ENCODE measurements at places on chromosomes 12 and 14.

DNA sequence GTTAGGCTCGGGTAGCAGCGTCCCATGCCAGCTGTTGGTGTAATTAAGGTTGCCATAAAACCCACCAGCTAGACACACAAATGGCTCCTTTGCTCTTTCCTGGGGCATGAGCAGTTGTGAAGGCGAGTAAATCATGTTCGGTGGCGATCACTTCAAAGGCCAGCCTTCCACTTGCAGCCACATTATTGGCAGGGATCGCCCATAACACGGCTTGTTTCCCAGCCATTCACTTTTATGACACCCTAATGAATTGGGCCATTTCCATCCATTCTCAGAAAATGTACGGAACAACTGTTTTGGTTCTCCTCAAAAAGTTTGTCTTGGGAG is 63.4 kb downstream of the BEGAIN start:
- no peak for DNase-seq

- DNase-seq: peak; percentile 81
Observed at GRCh38 chr12:1527789-1528188, 66.6 kb downstream of the FBXL14 start.

DNA sequence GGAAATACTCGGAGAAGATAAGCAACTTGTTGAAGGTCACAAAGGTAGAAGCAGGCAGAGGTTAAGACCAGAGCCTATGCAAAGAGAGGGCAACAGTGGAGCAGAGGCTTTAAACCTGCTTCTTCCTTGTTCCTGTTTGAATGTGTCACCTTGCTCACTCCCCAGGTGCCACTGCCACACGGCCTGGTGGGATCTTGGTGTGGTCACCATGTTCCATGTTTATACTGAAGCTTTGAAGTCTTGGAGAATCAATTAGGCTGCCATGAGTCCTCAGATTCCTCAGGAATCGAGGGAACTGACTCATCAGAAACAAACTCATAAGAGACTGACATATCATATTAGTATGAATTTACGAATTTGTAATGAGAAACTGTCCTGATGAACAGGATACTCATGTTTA is 46.8 kb downstream of the IQSEC3 start:
- no peak for DNase-seq

DNA sequence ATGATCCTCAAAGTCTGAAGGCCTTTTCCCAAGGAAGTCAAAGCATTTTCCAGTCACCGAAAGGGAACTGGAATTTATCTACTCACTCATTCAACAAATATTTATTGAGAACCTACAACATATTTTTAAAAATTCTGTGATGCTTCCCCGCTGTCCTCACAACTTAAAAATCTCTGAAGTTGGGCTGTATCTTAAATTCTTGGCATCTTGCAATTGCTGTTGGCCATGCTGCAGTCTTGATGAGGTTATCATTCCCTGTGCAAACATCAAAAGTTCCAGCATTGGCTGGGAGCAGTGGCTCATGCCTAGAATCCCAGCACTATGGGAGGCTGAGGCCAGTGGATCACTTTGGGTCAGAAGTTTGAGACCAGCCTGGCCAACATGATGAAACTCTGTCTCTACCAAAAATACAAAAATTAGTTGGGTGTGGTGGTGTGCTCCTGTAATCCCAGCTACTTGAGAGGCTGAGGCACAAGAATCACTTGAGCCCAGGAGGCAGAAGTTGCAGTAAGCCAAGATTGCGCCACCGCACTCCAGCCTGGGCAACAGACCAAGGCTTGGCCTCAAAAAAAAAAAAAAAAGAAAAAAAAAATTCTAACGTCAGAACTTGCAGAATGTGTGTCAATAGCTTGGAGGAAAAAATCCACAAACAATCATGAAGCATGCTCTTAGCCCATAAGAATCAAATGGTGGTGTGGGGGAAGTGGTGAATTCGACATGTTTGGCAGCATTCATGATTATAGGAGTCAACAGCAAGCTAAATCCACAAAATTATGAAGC is 34.9 kb downstream of the CCDC177 start:
- DNase-seq: no peak

DNA sequence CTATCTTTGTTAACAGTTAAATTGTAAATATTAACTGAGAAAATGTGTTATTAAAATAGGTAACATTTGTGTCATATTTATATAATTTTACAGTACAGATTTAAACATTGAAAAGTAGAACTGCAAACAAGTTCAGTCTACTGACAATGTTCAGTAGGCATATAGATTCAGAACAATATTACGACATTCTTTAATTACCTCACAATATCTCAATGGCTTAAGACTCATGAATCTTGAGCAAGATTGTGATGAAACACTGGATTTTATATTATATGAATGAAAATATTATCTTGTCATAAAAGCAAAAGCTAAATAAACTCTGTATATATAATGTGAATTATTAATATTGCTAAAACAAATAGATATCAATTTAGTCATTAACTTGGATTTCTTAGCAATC is 194.9 kb downstream of the ADAMTS20 start:
- DNase-seq: no peak

DNA sequence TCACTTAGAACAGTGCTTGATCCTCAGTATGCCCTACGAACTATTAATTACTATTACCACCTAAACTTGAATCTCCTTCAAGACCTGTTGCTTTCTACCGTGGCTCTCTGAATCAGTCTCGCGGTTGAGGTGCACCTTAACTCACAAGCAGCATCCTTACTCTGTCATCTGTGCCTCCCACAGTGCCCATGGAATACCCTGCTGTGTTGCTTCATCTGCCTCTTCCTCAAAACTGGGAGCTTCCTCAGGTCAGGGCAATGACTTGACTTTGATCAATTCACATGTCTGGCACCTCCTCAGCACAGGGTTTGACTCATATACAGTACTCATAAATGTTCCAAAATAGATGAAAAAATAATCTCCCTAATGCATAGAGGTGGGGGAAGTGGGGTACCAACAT is 305.9 kb downstream of the NUAK1 start:
- no peak for DNase-seq

DNA sequence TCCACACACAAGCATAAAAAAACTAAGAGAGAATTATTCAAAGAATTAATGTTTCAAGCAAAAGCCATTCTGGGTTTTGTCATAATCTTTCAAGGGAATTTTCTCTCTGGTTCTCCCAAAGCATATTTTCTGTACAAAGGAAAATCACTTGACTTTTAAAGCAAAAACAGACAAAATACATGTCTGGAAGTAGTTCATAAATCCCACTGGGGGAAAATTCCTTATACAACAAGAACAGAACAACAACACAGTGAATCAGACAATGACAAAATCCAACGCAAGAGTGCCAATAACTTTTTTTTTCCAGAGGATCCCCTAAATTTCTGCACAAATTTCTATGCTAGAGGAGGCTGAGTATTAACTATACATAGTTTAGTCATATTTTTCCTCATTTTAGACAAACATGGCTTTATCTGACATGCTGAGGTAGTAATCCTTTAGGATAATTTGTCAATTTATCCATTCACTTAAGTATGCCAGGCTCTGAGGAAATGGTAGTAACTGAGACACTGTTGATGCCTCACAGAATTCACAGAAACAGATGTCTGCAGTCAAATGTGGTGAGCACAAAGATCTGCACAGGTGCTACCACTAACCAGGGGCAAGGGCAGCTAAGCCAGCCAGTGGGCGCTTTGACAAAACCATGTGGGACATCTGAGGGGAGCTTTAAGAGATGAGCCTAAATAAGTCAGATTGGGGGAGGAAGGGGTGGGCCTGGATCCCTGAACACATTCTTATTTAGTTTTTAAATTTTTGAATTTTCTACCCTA is 38.0 kb downstream of the GRIP1 start:
- no peak for DNase-seq

GRCh38 chr14:67188326-67188725 is 914 bp upstream of the GARIN2 start:
- no peak for DNase-seq

- no peak for DNase-seq
Observed at GRCh38 chr12:110686294-110686903, 2.5 kb downstream of the HVCN1 start.

DNA sequence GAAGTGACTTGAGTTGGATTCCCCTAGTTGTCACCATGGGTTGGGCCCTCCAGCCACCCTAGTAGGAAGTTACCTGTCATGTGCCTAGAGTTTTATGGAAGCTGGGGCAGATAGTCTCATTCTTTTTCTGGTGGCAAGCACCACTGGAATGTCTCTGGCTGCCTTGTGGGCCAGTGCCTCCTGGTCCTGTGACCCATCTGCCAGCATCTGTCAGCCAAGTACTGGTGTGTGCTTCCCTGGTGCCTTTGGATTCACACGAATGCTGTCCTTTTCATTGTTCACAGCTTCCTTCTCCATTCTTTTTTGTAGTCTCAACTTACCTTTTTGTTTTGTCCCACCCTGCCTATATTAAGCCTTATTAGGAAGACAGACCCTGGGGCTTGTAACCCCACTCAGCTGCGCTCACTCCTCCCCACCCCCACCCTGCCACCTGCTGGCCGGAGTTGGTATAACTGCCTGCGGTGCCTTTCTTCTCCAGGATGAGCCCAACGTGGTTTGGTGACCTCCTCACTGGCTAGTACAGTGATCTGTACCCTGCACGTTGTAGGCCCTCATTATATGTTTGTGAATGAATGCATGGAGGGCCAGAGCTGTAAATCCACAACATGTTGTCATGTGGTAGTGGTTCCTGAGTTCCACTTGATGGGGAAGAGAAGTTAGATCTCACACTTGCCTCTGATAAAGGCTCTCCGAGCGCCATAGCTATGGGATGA is 125.7 kb downstream of the TSPAN9 start:
- DNase-seq: peak; percentile 84

DNA sequence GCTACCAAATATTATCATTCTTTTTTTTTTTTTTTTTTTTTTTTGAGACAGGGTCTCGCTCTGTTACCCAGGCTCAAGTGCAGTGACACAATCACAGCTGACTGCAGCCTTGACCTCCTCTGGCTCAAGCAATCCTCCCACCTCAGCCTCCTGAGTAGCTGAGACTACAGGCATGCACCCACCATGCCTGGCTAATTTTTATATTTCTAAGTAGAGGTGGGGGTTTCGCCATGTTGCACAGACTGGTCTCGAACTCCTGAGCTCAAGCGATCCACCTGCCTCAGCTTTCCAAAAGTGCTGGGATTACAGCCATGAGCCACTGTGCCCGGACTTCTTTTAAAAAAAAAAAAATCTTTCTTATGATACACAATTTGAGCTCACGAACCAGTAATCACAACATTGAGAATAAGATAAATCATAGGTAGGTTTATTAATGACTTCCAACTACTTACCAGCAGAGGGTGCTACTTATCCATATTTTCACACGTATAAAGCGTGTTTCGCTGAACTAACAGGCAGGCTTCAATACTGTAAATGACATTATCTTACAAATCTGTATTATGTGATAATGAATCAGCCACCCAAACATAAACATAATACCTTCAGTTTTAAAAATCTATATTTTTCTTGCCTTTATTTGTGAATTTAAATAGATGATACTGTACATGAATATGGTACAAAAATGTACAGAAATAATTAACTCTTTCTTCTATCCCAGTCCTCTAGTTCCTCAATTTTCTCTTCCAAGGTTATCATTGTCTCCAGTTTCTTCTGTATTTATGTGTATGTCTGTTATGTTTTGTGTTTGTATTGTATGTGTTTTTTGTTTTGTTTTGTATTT is 42.5 kb upstream of the BCAT1 start:
- DNase-seq: peak; percentile 47

DNA sequence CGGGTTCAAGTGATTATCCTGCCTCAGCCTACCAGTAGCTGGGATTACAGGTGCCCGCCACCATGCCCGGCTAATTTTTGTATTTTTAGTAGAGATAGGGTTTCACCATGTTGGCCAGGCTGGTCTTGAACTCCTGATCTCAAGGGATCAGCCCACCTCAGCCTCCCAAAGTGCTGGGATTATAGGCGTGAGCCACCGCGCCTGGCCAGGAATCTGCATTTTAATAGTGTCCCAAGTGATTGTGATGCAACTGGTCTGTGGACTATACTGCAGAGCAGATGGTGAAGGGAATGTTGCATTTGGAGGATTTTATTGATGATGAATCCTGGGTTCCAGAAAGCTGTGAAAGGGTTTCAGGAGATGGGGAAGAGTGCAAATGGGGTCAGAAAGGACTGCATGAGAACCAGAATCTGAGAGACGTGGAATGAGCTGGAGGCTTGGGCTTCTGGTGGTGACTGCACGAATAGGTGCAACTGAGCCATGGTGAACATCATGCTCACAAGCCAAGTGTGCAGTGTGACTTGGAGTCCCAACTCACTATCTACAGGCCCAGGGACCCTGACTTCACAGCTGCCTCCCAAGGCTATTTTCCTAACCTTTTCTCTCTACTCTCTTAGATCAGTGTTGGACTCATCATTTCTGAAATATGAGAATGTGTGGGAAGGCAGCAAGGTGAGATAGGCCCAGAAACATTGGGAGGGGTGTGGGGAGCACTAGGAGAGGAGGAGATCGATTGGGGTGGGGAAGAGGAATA is 4.5 kb downstream of the RPS26 start:
- no peak for DNase-seq

- DNase-seq: peak; percentile 55
Observed at GRCh38 chr12:57734591-57734990, 4.0 kb downstream of the AGAP2 start.

DNA sequence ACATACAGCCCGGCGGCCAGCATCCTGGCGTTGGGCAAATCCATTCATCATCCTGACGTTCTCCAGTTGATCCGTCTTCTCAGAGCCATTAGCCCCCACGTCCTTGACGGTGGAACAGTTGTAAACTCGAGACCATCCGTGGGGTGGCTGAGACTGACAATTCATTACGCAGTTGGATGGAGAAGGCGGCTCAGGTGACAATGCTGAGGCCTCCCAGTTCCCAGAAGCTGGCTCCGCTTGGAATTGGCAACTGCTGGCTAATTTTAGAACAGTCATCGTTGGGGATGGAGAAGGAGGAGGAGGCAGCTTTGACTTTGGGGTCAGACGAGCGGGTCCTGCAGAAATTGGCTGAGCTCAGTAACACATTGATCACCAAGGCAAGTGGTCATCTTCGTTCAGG is 186.5 kb downstream of the PHETA1 start:
- no peak for DNase-seq

DNA sequence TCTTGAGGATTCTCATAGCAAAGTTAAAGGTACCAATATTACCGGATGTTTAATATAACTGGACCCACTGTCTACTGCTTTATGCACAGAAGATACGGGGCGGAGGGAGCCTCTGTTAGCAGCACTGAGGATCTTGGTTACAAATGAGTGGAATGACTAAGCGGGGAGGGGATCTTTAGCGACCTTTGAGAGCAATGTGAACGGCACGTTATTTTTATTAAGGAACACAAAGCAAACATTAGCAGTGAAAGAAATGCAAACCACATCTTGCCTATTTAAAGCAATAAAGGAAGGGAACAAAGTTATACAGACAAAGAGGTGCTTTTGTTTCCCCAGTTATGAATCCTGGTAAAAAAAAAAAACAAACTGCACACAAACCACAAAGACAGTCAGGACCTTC is 27.1 kb upstream of the PRMT8 start:
- no peak for DNase-seq

GRCh38 chr14:34014936-34015335 is 64.1 kb upstream of the EGLN3 start:
- no peak for DNase-seq

DNA sequence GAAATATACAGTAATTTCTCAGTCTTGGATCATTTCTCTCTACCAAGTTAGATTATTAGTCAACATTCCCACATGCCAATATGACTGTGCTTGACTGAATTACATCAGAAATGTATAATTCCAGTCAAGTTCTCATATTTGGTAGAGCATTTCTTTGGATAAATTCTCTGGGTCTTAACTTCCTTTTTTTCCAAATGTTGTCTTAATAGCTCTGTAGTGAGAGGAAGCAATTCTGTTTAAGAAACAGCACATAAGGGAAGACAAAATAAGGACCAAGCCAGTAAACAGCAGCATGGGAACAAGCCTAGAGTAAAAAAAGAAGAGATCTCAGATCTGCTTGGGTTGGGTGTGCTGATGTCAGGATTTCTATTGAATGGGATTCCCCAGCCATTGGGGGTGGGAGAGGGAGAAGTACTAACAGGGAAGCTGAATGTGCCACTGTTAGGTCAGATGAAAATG is 14.2 kb upstream of the DYRK2 start:
- no peak for DNase-seq

All from hepatic stellate cell (primary cell).